Adrenal gland (tissue), 19 donors: ENCODE measurements at places on chromosomes 12 and 14. TPM values are rescaled to one million over a fixed set of nuclear protein-coding genes. Genes with fewer than 3 reads are reported as not detected.

The ASCL1 gene
- total RNA-seq, result 0.65 TPM

The KITLG gene
- 9.4 TPM for total RNA-seq

The PTCSC3 gene
- total RNA-seq, result not detected

The KRT1 gene
- total RNA-seq, result 0.08 TPM

The TOMM20L gene
- total RNA-seq, result not detected

The KLRK1 gene
- not detected for total RNA-seq

The AP4S1 gene
- 12.0 TPM for total RNA-seq

The LRFN5 gene
- 5.6 TPM for total RNA-seq

The TPH2 gene
- not detected for total RNA-seq

The RPL10L gene
- total RNA-seq, result not detected

The TAS2R20 gene
- 1.9 TPM for total RNA-seq

The DACT1 gene
- 5.6 TPM for total RNA-seq

The CCER1 gene
- total RNA-seq, result not detected

The MYO1H gene
- total RNA-seq, result not detected

The CCDC38 gene
- total RNA-seq, result 0.43 TPM

The SLC41A2 gene
- total RNA-seq, result 41.5 TPM

The C14orf39 gene
- total RNA-seq, result 0.91 TPM

The CHGA gene
- 15.6 TPM for total RNA-seq

The TAS2R50 gene
- total RNA-seq, result 1.5 TPM

The TAS2R14 gene
- total RNA-seq, result 11.3 TPM

The ABCD2 gene
- total RNA-seq, result 1.1 TPM

The PRB2 gene
- total RNA-seq, result not detected
